Natural killer cell (primary cell): ENCODE measurements at places on chromosomes 2 and 18.

GRCh38 chr2:64318476-64318748, 135.6 kb upstream of the LGALSL start:
- no peak for DNase-seq

GRCh38 chr2:10412380-10412779, 35.7 kb downstream of the ODC1 start:
- no peak for DNase-seq

DNA sequence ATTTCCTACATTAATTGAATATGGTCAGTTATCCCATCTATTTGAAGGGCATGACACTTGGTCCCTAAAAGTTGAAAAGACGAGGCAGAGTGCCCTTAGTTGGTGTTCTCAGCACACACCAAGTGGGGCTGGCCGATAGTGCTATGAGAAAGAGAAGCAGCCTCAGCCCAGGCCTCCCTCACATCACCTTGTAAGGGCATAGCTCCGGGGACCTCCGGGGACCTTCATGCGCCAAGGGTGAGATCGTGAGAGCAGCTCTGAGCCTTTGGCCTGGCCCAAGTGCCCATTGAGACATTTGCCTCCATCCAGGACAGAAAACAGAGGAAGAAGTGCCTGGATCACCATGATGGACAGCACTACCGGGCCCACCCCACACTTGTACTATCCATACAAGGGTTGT, 244.3 kb upstream of the COPS8 start:
- DNase-seq, result no peak

- DNase-seq, result no peak
These were observed 142.9 kb upstream of the MEX3C start for GRCh38 chr18:51340332-51340731.

DNA sequence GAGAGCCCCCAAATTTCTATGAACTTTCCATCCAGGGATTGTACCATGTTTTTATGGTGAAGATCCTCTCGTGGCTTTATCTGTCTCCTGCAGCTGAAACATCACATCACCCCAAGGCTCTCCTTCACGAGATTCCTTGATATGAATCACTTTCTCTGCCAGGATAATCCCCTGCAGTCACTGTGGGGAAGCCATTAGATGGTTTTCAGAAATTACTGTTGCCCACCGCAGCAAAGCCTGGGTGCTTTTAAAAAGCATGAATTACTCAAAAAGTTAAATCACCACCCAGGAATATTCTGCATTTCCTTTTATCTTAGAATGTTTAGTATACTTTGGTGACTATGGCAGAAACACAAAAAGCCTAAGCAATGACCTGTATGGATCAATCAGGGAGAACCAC, 428.4 kb upstream of the SLC14A2 start:
- DNase-seq, result no peak

DNA sequence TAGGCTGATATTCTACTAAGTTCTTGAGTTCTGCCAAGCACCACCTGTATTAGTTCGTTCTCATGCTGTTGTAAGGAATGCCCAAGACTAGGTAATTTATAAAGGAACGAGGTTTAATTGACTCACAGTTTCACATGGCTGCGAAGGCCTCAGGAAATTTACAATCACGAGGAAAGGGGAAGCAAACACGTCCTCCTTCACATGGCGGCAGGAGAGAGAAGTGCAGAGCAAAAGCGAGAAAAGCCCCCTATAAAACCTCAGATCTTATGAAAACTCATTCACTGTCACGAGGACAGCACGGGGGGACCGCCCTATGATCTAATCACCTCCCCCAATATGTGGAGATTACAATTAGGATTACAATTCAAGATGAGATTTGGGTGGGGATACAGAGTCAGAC, 47.7 kb upstream of the YWHAQ start:
- DNase-seq, result no peak

DNA sequence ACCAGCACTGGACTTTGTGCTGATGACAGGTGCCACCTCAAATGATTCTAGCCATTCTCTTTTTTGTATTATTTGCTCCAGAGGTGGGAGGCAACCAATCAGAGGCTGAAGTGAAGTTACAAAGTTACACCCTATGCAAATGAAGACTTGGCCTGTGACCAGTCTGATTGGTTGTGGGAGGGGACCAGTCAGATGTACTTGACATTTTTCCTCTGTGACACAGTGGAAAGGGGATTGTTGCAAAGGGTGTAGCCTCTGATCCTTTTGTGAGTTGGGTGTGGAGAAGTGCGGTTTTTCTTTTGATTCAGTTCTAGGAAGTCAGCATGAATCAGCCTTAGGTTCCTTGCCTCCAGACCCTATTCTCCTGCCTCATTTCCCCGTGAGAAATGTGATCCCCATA, 244.0 kb downstream of the ARL6IP6 start:
- no peak for DNase-seq
